ENCODE measurements at places on chromosomes 16 and 17.
A peak's percentile ranks its signal among the peaks of the same experiment; 100 is the strongest.

- no peak for DNase-seq
Observed at GRCh38 chr17:50745631-50746030, 21.7 kb downstream of the ANKRD40CL start.

- DNase-seq: no peak
Observed at GRCh38 chr17:12302711-12303110, 282.0 kb downstream of the MAP2K4 start.

GRCh38 chr17:38560503-38561318, 45.0 kb downstream of the SRCIN1 start:
- DNase-seq: no peak

GRCh38 chr16:67184453-67184994, 761 bp upstream of the MATCAP1 start:
- peak; percentile 23 for DNase-seq

- DNase-seq: no peak
Observed at GRCh38 chr16:55294129-55294528, 29.9 kb upstream of the IRX6 start.

DNA sequence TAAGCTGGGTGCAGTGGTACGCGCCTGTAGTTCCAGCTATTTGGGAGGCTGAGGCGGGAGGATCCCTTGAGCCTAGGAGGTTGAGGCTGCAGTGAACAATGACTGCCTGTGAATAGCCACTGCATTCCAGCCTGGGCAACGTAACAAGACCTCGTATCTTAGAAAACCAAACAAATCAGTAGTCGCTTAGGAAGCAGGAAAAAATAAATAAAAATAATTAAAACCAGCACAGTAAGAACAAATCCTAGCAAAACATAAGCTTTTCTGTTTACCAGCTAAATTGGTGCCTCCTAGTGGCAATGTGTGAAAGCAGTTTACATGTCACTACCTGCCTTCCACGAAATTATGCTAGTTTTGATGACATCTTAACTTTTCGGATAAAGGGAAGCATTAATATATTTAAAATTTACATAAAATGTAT, 1.3 kb downstream of the ARMC5 start:
- no peak for DNase-seq
